CD4-positive, alpha-beta T cell treated with Interleukin-17A for 1 hour (primary cell): ENCODE measurements at places on chromosomes 12 and 14.

DNA sequence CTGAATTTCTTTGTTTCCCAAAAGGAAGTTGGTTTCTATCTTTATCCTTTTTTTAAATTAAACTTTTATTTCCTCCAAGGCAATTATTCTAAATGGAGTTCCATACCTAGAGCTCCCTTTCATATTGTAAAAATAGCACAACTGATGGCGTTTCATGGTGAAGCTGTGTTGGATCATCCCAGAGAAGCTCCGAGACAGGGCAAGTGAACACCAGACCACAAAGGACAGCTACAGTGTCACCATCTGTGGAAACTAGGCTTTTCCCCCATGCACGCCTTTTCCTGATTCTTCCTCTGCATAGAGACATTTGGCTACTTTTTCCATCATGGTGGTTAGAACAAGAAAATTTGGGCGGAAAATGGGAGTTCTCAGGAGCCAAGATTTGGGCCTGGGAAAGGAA lies 12.7 kb downstream of the TPCN1 start:
- no peak for DNase-seq

DNA sequence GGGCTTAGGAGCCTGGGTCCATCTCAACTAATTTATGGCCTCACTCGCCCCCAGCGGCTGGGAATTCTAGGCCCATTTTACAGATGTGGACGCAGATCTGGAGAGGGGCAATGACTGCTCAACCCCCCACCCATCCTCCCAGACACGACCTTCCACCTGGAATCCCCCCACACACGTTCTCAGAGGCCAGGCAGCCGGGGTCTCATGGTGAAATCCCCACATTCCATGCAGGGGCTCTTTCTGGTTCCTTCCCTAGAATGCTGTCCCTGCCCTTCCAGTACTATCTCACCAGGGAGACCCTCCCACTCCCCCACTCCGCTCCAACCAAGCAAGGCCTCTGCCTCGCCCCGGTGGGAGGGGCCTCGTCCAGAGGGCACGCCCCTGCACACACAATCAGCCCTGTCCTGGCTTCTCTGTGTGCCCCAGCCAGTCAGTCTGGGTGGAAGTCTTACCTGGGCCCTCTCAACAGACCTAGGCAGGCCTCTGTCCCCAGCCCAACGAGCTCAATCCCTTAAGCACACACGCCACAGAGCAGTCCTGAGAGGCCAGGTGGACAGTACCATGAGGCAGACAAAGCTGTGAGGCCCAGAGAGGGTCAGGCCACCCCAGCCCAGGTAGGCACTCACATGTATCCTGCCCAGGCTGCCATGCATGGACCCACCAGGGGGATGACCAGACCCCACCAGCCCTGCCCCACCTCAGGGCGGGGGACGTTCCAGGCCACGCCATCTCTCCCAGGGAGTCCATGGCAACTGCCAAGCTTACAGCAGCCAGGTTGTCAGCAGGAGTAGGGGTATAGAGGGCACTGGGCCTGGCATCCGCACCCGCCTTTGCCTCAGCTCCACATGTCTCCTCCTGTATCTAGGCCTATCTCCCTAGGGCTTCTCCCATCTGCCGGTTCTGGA lies 1.3 kb upstream of the ANKRD9 start:
- no peak for DNase-seq

- DNase-seq: peak; percentile 60
Observed at GRCh38 chr12:6635375-6635855, 344 bp downstream of the LPAR5 start.

DNA sequence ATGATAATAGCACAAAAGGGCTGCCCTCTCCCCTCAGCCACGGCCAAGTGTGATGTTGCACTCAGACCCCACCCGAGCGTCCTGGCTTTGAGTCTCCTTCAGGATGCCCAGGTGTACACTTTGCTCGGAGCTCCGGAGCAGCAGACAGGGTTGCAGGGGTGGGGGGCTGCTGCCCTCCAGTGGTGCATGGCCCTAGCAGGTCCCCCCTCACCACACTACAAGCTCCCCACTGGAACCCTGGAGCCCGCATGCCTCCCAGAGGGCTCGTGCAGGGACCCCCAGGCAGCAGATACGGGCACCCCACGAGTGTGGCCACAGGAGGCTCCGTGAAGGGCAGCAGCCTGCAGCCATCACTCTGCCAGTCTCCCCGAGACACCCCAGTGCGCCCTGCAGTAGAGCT lies 69.9 kb upstream of the C14orf180 start:
- no peak for DNase-seq

DNA sequence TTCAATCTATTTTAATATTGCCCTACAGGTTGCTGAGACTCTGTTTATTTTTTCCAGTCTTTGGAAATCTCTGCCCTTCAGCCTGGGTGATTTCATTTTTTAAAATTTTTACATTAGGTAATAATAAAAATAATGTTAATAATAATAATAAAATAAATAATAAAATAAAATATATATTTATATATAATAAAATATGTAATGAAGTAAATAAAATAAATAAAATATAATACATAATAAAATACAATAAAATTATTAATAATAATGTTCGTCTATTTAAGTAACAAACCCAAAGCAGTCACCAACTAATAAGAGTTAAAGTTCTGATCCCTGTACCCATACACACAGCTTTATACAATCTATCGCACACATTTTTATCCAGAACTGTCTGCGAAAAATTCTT lies 130.5 kb downstream of the SEC23A start:
- DNase-seq: no peak

DNA sequence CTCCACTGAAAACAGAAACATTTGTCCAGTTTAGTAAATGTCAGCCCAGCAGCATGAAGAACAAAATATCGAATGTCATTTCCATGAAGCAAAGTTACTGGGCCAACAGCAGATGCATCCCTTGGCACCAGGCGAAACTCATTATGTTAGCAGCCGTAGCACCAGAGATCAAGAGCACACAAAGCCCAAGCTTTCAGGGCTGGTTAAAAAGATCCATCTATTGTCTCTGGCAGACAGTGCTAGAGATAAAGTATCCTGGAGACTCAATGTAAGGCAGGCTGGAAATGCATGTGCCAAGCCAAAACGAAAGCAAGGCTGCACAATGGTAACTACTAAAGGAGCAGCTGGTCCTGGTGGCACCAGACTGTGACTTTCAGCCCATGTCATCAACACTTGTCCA lies 120.3 kb upstream of the PLEKHG7 start:
- DNase-seq: no peak

GRCh38 chr14:73712071-73712506 lies 2.1 kb downstream of the PNMA1 start:
- DNase-seq: peak; percentile 38

GRCh38 chr14:92945959-92946846 lies 23.3 kb downstream of the CHGA start:
- DNase-seq: no peak

GRCh38 chr12:65308006-65308405 lies 29.5 kb downstream of the MSRB3 start:
- DNase-seq: no peak
